ACHN (cell line): ENCODE measurements at places on chromosomes 11 and 22.
A peak's percentile ranks its signal among the peaks of the same experiment; 100 is the strongest.

- no peak for DNase-seq
These were observed 56.8 kb upstream of the GRIA4 start for GRCh38 chr11:105553025-105553424.

DNA sequence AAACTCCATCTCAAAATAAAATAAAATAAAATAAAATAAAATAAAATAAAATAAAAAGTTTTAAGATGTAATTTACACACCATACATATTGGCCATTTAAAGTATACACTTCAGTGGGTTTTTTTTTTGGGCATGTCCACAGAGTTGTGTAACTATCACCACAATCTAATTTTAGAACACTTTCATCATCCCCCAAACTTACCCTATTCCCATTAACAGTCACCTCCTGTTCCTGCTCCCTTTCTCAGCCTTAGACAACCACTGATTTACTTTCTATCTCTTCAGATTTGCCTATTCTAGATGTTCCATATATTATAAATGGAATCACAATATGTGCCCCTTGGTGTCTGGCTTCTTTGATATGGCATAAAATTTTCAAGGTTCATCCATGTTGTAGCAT is 4.6 kb upstream of the ACER3 start:
- DNase-seq: no peak

- DNase-seq: no peak
These were observed 42.5 kb downstream of the CERK start for GRCh38 chr22:46695346-46696228.

- peak; percentile 34 for DNase-seq
These were observed 63.4 kb downstream of the RCN1 start for GRCh38 chr11:32154275-32154674.

DNA sequence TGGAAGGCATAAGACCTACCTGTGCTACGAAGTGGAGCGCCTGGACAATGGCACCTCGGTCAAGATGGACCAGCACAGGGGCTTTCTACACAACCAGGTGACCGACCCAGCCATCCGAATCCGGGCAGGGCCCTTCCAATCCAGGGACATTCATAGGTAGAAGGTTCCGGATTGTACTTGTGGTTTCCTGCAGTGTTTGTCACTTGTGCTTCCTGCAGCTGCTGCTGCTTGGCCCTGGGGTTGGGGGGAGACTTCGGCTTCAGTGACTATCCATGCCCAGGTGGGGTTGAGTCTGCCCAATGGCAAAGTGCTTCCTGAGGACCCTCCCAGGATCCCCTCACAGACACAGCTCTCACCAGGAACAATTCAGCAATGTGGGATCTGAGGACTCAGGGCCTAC is 2.2 kb downstream of the APOBEC3A start:
- no peak for DNase-seq

GRCh38 chr22:38510416-38510970 is 4.4 kb upstream of the DDX17 start:
- DNase-seq: no peak
